Nucleus accumbens (tissue), 56 donors: ENCODE measurements at places on chromosomes 7 and 10.

GRCh38 chr10:124661660-124662180, 82.5 kb downstream of the FAM53B start:
- no peak for DNase-seq

- DNase-seq, result no peak
Measured at GRCh38 chr7:41121228-41121627, 581.7 kb downstream of the INHBA start.

- DNase-seq, result peak; percentile 59
Measured at GRCh38 chr10:122331100-122331499, 43.4 kb upstream of the PLEKHA1 start.

DNA sequence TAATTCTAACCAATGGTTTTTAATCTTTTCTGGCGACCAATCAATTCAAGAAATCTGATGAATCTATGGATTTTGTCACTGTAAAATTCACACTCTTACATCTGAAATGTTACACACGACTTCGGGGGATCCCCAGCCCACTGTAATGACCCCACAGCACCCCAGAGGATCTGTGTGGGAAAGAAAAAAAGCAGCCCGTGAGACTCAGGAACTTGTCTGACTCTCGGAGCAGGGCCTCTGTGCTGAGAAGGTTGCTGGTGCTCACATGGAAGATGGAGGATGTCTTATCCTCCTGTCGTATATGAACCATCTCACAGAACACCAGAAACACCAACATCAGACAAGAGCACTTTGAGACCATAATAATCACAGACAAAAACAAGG, 228.4 kb upstream of the INHBA start:
- no peak for DNase-seq

DNA sequence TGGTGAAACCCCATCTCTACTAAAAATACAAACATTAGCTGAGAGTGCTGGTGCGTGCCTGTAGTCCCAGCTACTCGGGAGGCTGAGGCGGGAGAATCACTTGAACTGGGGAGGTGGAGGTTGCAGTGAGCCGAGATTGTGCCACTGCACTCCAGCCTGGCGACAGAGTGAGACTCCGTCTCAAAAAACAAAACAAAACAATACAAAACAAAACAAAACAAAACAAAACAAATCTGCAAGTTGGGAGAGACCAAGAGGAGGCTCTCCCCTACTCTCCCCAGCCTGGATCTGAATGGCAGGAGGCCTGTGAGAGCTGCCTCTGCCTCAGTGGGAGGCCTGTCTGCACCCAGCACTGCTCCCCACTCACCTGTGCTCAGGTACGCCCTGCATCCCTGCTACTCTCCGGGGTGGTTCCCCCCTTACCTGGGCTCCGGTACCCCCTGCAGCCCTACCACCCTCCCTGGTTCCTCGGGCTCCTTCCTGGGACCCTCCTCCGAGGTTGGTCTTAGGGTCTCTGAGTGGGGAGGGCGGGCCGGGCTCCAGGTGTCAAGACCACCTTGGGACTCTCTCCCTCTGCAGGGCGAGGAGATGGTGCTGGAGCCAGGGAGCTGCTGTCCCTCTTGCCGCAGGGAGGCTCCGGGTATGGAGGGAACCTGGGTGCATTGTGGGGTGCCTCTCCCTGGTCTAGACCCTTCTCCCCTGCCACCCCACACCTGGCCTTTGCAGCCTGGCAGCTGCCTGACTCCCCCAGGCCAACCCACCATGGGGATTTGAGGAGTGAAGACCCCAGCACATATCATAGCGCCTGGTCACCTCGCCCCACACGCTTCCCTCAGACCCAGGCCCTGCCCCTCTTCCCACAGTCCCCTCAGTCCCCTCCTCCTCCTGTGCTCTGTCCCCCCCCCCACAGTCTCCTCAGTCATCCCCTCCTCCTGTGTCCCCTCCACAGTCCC, 9.5 kb upstream of the ZNF862 start:
- DNase-seq, result no peak
